ENCODE measurements at places on chromosomes 5 and 9. TPM values are rescaled to one million over a fixed set of nuclear protein-coding genes. Genes with fewer than 3 reads are reported as not detected.

DNA sequence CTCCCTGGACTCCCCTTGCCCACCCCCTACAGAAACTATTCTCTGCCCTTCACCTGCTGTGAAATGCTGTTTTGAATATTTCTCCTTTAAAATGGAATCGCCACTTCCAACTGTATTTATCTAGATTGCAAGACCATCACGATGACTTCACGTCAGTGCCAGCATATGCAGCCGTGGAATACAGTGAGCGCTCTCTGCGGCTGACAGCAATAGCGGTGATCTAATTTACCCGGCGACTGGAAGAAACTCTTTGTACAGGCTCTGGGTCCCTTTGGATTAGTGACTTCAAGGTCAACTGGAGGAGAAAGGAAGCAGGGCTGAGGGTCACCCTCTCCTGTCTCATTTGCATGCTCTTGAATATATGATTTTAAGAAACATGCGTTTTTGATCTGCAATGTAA, 192.0 kb downstream of the IRX1 start:
- no peak for DNase-seq

- DNase-seq = no peak
Observed at GRCh38 chr5:45411971-45412612, 284.1 kb downstream of the HCN1 start.

GRCh38 chr5:45110399-45110798, 301.7 kb downstream of the MRPS30 start:
- DNase-seq = no peak

DNA sequence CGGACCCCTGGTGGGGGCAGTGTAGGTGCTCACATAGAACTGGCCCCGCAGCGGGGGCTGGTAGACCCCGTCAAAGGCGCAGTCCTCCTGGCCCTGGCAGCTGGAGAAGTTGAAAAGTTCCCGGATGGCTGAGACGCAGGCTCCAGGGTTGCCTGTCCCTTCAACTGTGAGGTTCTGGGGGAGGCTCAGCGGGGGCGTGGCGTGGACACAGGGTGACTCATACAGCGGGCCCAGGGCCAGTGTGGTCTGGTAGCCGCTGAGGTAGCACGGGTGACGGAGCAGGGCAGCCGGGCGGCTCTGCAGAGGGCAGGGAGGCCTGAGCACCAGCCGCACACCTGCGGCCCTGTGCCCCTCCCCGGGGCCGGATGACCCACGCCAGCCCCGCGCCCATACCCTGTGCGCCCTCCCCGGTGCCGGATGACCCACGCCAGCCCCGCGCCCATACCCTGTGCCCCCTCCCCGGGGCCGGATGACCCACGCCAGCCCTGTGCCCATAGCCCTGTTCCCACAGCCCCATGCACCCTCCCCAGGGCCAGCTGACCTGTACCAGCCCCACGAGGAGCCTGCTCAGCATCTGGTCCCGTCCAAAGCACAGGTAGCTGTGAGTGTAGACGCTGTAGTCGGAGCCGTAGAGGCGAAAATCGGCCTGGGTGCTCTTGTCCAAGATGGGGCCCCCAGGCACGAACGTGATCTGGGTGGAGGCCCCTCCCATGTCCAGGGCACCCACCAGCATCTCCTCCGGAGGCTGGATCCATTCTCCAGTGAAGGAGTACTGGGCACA, 5.0 kb downstream of the ENTPD8 start:
- no peak for DNase-seq

DNA sequence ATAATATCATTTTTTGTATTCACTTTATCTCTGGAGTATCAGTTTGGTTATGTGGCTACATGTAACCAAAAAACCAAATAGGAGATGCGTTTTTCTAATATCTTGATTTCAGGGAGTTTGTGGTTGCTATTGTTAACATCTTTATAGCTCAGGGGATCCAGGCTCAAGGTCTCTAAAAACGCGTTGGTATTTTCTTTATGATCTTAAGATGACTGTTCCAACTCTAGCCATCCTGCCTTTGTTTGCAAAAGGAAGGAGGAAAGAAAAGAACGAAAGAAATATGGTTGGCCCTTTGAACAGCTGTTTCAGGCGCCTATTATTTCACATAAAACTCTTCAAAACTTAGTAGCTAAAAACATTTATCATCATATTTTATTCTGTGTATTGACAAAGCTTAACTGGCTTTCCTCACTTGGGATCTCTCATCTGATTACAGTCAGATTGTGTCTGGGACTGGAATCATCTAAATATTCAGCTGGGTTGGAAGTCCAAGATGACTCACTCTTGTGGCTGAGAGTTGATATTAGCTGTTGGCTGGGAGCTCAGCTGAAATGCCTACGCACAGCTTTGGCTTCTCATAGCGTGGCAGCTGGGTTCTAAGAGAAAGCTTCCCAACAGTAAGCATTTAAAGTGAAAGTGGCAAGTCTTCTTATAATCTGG, 60.1 kb downstream of the FAM174A start:
- DNase-seq = no peak

- DNase-seq = no peak
Observed at GRCh38 chr9:114968671-114969070, 38.3 kb upstream of the TNFSF8 start.

The TESK1 gene
- 36.9 TPM for total RNA-seq

DNA sequence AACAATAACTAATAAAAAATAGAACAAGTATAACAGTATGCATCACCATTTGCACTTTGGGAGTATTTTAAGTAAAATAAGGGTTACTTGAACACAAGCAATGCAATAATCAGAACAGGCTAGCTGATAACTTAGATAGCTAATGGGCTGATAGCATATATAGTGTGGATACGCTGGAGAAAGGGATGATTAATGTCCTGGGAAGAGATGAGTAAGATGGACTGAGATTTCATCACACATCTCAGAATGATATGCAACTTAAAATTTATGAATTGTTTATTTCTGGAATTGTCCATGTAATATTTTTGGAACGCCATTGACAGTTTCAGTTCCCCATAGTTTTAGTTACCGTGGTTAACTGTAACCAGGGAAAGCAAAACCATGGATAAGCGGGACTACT, 173.6 kb downstream of the ISL1 start:
- no peak for DNase-seq

- DNase-seq = no peak
Observed at GRCh38 chr5:116370149-116370548, 204.5 kb downstream of the SEMA6A start.

DNA sequence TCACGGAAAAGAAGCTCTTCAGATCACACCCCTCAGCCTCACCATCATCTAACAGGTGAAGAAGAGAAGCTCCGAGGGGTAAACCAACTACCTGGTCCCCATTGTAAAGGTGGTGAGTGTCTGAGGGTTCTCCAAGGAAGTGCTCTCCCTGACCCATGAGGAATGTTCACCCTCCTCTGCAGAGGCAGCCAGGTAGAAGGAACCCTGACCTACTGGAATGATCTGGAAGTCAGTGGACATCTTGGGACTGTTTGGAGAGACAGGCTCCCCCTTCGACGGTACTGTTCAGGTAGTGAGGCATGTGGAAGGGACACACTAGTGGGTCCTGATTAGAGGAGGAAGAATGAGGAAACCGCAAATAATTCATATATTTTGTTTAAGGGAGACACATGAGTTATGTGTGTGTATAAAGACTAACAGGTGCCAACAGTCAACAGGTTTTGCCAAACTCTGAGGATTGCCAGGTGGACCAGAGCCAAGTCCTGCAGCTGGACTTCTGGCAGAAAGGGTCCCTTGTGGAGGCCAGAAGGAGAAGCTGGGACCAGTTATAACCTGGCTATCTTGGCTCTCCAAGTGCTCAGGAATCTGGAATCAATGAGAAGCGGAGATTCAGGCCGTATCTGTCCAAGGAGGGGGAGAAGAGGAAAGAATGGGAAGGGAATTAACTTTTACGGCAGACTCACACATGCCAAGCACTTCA, 3.0 kb upstream of the ZBTB34 start:
- no peak for DNase-seq

DNA sequence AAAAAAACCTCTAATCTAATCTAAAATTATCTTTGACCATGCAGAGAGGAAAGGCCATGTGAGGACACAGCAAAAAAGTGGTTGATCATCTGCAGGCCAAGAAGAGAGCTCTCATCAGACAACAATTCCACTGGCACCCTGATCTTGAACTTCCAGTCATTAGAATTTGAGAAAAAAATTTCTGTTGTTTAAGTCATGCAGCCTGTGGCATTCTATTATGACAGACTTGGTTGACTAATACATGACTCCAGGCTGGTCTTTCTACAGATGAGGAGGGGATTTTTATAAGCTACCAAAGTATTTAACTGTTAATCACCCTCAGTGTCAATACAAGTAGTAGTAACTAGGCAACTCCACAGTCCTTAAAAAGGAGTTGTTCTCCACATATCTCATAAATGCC, 358.5 kb upstream of the RGMB start:
- no peak for DNase-seq

The CARD9 gene
- total RNA-seq = 1.7 TPM

The GLRX gene
- 52.9 TPM for total RNA-seq

- no peak for DNase-seq
Observed at GRCh38 chr5:75948438-75948837, 134.7 kb upstream of the SV2C start.

GRCh38 chr9:81855538-81855937, 72.7 kb upstream of the SPATA31D4 start:
- DNase-seq = no peak

DNA sequence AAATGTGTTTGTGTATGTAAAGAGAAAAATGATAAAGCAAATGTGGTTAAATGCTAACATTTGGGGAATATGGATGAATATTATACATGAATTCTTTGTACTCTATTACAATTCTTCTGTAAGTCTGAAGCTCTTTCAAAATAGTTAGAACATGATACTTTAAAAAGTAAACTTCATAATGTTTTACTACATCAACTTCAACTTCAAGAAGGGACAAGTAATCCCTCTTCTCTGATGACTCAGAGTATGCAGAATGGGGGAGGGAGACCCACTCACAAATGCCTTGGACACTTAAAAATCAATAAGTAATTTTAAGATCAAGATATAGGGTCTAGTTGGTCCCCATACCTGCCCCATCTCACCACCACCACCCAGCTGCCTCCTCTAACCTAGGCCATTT, 162.4 kb downstream of the ESM1 start:
- DNase-seq = no peak

DNA sequence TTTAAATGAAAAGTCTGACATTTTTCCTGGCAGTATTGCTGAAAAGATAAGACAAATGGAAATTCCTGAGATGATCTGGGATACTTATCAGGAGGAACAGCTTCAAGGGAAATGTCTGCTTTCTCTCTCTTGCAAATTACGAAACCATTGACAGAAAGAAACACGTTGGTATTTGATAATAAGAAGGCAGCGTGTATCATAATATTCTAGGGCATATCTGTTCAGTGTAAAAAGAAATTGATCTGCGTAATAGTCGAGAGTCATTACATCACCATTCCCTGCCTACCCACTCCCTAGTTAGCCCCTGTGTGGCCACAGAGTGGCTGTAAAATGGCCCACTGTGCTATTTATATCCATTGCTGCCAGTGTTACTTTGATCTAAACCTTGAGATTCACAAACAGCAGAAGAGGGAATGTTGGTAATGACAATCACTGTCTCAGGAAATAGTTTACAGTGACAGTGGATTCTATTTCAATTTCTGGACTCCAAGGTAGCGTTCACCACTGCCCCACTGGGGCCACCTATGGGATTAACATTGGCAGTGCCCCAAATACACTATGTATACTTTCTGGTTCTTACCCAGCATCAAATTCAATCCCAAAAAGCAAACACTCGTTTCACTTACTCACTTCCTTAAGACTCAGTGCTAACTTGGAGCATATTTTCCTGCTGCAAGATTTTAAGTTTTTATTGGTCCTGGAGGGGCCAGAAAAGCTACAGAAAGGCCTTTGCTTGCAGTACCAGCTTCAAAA, 133.4 kb upstream of the GAS1 start:
- DNase-seq = no peak

The ST6GALNAC4 gene
- 118 TPM for total RNA-seq

DNA sequence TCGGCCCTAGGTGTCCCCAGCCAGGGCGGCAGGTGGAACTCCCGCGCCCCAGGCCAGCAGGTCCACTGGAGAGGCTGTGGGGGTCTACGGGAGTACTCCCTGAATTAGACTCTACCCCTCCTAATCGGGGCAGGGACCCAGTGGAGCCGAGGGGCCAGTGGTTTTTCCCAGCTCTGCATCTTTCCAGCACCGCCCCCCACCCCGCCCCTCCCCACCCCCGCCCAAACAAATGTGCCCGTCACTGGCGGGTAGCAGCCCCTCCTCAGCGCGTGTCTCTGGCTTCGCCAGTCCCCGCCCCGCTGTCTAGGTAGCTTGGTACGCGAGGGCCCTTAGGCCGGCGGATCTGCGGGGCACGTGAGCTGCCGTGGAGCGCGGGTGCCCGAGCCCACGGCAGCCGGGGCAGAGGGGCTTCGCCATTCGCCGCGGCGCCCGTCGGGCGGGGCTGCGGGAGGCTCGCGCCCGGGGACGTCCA, 7.0 kb downstream of the UNC5A start:
- no peak for DNase-seq

DNA sequence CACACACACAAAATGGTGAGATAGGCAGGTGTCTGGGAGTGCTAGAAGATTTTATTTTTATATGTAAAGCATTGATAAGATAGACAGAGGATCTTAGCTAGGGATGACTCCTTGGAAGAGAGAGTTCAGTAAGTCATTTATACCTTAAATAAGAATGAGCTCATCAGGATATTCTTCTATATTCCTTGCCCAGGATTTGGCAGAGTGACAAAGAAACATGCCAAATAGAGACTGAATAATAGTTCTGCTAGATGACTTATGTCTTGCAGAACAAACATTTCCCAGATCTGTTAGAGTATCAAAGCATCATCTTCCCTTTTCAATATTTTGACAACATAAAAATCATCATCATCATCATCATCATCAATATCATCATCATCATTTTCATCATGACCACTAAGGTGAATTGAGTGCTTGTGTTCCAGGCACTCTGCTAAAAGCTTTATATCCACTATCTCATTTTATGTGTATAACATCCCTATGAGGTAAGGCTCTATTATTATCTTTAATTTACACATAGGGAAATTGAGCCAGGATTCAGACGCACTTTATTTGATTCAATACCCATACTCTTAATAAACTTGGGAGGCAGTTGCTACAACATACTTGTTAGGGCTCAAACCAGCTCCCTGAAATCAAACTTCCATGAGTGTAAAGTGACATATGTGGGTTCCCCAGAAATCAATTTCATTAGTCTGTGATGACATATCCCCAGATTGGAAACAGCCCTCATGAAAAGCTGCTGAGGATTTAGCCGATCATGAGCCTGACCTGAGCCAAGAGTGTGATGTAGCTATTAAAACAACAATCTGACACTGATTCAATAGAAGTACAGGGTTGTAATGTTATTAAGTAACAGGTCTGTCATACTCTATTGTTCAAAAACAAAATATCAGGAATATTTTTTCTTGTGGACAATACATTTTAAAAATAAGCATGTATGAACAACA, 176.3 kb upstream of the SEMA6A start:
- no peak for DNase-seq

Data from OCI-LY7 (cell line).